Stimulated activated CD4-positive, alpha-beta T cell treated with anti-CD3 and anti-CD28 coated beads, TNF-alpha, amount 100 ng/mL, for 24 hours (primary cell): ENCODE measurements at places on chromosomes 5 and 9.

DNA sequence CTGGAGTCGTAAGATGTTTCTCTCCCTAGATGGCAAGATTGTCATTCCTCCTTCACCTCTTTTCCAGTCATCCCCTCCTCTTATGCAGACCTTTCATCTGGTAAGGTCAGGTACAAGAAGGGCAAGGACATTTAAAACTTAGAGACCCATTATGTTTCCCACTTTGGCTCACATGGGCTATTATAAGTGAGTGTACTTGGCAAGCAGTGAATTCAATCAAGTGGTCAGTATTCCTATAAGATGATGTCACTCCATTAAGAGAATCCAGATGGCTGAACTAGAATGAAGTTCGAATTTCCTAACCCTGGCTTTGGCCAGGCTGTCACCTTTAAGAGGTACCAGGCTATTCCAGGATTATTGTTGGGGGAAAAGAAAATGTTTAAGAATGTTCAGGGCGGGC is 32.2 kb downstream of the ZNF131 start:
- DNase-seq = no peak

DNA sequence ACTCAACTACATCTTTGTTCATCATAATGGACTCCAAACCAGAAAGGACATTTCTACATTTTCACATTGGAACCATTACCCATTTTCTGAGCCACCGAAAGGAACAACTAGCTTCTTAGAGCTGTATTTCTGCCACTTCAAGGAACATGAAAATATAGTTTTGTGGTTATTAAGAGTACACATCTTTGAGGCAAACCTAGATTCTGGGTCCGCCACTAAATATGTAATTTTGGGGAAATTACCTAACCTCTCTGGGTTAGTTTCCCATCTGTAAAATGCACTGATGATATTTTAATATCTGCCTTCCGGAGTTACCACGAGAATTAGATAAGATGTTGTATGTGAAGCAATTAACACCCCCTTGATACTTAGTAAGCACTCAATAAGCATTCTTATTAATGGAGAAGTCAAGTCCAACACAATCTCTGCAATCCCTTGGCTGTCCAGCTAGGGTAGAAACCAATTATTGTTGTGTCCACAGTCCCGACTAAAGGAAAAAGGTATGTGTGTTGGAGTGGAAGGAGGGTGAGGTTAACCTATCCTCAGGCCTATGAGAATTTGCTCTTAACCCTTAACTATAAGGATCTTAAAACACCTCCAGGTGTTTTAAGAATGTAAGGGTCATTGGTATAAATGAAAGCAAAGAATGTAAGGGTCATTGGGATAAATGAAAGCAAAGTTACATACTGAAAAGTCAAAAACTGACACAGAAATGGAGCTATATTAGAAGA is 94.0 kb upstream of the PTGER4 start:
- DNase-seq = no peak

GRCh38 chr5:180990882-180991242 is 2.2 kb downstream of the BTNL3 start:
- no peak for DNase-seq

GRCh38 chr9:92724528-92725265 is 39.9 kb downstream of the BICD2 start:
- DNase-seq = no peak

GRCh38 chr9:72524820-72525540 is 3.6 kb downstream of the TMC1 start:
- DNase-seq = peak; percentile 21

DNA sequence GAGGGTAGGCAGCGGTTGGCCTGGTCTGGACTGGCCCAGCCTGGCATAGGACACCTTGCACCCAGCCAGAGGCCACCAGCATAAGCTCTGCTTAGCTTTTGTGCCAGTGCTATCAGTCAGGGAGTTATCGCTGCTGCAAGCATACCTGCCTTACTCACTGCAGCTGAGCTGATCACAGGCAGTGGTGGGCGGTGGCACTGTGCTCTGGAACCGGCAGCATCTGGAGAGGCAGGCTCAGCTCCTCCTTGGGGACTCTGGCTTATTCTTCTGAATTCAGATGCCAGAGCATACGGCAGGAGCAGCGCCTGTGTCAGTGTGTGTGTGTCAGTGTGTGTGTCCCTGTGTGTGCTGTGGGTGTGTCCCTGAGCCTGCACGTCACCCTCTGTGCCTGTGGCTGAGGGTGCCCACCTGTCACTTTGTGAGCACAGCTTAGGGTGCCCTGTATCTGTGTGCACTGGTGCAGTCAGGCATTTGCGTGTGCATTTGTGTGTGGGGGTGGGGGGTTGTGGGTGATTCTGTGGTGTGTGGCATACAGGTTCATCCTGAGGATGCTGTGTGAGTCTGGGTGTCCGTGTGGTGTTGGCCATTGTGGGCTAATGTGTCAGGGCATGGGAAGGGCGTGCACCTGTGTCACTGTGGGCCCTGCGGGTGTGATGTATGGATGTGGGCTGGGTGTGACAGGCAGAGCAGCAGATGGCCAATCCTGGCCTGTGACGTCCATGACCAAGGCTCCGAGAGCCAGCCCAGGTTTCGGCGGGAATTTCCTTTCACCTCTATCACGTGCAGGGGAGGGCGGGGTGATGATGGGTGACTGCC is 23.5 kb downstream of the LMX1B start:
- DNase-seq = no peak

GRCh38 chr9:131361202-131361833 is 32.6 kb upstream of the PRRC2B start:
- no peak for DNase-seq

DNA sequence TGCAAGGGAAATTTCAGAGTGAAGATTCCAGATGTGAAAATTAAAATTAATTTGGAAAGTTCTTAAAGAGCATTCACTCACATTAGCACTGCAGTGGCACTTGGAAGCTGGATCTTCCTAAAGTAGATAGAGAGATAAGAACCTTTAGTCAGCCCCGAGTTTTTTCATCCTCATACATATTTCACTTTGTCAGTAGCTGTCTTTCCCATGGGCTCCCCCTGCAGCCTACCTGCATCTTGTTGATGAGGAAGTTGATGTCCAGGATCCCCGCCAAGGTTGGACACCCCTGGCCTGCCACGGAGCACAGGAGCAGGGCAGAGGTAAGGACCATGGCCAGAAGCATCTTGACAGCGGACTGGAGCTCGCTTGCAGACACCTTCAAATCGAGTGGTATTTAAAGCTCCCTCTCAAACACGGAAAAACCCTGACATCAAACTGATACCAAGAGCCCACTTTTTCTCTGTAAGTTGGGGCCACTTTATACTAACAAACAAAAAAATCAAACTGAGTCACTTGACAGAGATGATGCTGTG is at the start of gene IL9:
Gene IL9, minus strand, starts transcription at position 368 of the 533 bp plus-strand sequence. Its CDS starts 25 bp downstream, at position 343.
- no peak for DNase-seq

GRCh38 chr5:88140396-88140855 is 128.2 kb downstream of the TMEM161B start:
- no peak for DNase-seq

GRCh38 chr9:78575771-78576170 is 278.8 kb downstream of the PSAT1 start:
- no peak for DNase-seq

- no peak for DNase-seq
Measured at GRCh38 chr5:170112876-170113521, 7.3 kb downstream of the FOXI1 start.

- no peak for DNase-seq
Measured at GRCh38 chr5:111248571-111248970, 24.4 kb downstream of the CAMK4 start.

DNA sequence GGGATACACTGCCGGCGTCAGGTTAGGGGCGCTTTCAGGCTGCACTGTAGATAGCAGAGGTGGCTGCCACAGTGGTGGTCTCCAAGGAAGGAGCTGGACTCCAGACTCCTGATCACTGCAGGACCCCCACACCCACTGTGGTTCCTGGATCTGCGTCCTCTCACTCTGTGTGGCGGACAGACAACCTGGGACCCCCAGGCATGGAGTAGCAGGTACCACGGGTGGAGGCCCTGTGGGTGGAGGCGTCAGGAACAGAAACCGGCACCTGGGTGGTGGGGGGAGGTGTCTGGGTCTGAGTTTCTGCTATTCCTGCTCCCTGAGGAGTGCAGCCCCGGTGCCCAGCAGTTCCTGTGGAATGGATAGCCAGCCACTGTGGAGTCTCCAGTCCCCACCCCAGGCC is 75.1 kb upstream of the PCAT7 start:
- DNase-seq = no peak

DNA sequence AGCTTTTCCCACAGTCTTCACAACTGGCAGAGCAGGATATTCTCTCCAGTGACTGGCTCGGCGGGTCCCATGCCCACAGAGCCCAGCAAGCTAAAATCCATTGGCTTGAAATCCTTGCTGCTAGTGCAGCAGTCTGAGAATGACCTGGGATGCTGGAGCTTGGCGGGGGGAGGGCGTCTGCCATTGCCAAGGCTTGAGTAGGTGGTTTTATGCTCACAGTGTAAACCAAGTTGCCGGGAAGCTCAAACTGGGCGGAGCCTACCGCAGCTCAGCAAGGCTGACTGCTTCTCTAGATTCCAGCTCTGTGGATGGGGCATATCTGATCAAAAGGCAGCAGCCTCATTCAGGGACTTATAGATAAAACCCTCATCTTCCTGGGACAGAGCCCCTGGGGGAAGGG is 194.1 kb downstream of the CCDC171 start:
- DNase-seq = no peak

- DNase-seq = no peak
Measured at GRCh38 chr5:180083529-180084060, 12.0 kb upstream of the RNF130 start.

DNA sequence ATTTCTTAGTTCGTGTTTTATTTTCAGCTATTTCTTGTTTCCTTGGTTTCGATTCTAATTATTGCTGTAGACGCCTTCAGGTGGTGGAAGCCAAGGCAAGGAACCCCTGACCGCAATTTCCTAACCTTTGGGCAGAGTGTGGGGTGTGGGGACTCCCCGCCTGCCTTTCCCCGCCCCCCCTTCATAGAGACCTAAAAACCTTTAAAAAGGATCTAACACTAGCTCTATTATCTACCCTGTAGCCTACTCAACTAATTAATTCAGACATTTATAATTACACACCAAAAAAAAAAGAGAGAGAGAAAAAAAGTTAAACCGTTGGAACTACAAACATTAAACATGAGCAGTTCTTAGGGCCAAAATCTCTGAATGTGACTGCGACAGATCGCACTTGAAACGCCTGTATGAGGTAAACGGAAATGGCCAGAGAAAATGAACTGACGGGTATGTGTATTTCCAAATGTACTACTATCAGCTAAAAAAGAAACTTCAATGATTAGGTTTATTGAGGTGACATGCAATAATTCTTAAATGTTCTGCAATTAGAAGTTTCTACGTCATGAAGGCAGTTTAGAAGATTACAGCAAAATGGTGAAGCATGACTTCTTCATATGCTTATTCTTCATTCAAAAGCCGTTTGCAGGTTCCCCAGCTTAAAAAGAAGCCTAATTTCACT is 19.0 kb upstream of the FER start:
- peak; percentile 48 for DNase-seq

GRCh38 chr5:126808521-126808988 is 31.6 kb downstream of the LMNB1 start:
- DNase-seq = no peak

GRCh38 chr5:106185661-106186081 is 1485.1 kb downstream of the EFNA5 start:
- no peak for DNase-seq

DNA sequence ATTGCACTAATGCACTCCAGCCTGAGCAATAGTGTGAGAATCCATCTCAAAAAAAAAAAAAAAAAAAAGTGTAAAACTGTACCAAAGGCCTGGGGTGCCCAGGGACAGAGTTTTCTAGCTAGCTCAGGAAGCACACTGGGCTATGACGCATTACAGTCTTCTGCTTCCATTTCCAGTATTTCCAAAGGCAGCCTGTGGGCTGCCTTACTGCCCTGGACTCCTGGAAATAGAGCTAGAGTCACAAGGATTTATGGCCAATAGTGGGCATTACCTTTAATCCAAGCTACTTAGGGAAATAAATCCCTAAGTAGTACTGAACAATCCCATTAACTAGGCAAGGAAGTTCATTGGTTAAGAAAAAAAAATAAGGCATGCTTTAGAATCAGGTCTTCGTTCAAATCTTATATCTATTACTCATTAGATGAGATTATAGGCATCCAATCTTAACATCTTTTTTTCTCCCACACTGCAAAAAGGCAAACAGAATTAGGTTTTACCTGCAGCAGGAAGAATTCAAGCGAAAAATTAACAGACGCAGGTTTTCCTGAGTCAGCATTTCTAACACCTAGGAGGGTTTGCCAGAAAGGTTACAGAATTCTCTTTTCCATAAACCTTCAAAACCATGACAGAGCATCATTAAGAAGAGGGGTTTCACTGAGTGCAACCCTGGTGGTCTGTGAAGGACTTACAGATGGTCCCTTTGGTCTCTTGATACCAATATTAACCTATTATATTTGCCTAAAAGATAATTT is 85.6 kb upstream of the CCDC112 start:
- DNase-seq = no peak

GRCh38 chr5:122145906-122146305 is 16.6 kb downstream of the ZNF474 start:
- DNase-seq = no peak

GRCh38 chr5:88792144-88792840 is 90.7 kb downstream of the MEF2C start:
- no peak for DNase-seq
